Posterior cingulate gyrus (tissue), 11 donors: ENCODE measurements at places on chromosomes 5 and 9.

DNA sequence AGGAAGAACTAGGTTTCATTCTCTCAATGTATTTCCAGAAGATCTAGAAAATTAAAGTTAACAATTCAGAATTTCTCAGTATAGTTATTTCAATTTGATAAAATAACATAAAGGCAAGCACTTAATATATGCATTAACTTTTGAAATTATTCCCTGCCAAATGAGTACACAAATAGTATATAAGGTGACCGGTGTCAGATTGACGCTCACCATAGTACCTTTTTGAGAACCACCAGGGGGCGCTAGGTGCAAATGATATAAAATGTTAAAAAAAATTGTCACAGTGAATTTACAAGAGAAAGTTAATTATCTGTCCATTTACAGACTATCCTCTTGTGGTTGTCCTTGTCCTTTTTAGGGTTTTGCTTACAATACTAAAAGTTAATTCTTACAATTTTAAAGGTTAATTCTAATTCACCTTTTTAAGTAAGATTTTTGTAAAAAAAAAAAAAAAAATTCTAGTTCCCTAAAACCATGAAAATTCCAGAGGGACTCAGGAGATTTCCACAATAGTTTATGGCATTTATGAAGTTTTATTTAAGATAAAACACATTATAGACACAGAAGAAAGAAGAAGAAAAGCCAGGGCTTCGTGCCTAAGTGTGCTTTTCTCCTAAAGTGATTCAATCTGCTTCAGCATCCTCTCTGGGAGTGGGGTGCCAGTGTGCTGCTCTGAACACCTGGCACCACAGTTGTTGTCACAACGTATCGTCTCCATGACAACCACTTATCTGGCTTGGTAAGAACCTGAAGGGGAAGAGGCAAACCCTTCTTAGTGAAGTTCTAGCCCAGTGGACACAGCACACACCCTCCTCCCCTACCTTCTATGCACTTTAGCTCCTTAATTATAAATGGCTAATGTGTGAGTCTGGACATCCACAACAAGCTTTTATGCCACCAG lies 1.7 kb downstream of the ADAMTS16 start:
- DNase-seq, result no peak

DNA sequence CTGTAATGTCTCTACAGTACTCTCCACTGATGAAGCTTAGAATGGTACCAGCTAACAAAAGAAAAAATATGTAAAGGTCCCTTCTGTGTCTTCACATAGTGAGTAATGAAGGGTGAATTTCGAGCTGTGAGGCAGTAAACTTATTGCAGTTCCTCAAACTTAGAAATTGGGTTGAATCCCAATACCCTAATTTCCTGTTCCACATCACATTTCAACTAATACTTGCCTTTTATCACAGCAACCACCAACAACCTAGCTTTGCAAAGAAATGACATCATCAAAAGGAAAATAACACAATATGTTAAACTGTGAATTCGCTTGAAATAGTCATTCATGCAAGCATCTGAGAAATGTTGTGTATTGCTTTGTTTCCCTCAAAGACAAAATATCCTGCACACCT lies 9.4 kb upstream of the TNFAIP8 start:
- no peak for DNase-seq

DNA sequence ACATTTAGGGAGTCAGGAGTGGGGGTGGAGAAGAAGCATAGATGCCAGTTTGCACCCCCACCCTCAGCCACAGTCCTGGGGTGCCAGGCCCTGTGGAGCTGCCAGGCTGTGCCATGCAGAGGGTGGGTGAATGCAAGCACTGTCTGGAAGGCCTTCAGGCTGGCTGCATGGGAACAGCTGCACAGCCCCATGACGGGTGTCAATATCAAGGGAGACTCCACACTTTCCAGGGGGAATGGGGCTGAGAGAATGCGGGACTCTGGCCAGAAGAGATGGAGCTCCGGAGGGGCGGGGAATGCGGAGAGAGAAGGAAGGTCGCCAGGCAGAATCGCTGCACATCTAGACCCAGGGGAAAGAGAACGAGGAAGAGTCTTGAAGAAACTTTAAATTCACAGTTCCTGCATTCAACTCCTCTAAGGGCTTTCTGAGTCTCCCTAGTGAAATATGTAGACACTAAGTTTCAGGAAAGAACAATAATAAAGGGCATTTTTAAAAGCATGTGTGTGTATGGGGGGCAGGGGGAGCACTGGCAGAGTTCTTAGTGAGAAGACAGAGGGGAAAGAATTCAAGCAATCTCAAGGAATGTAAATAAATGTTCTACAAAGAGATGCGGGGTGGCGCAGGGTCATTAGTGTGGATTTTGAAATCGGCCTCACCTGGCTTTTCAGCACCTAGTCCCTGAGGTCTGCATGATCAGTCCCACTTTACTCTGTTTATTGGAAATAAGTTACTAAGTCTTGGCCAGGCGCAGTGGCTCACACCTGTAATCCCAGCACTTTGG lies 59.1 kb downstream of the BOD1 start:
- DNase-seq, result peak; percentile 77

DNA sequence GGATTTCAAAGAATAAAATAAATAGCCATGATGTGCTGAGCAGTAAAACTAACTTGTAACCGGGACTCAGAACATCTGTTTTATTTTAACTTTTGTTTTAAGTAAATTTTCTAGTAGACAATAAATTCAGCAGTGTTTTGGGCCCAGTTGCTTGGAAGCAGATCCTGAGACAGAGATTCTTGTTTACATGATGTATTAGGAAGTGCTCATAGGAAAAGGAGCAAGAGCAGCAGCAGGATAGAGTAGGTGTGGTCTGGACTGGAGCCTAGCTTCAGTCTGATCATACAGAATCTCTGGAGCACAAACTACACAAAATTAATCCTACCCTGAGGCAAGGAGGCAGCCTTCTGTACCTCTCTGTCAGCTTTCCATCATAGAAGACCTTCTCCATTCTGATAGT lies 139.2 kb upstream of the CCNH start:
- DNase-seq, result no peak

- no peak for DNase-seq
Observed at GRCh38 chr5:116135344-116135743, 50.5 kb downstream of the COMMD10 start.

GRCh38 chr5:67651180-67651579 lies 454.6 kb upstream of the CD180 start:
- no peak for DNase-seq

DNA sequence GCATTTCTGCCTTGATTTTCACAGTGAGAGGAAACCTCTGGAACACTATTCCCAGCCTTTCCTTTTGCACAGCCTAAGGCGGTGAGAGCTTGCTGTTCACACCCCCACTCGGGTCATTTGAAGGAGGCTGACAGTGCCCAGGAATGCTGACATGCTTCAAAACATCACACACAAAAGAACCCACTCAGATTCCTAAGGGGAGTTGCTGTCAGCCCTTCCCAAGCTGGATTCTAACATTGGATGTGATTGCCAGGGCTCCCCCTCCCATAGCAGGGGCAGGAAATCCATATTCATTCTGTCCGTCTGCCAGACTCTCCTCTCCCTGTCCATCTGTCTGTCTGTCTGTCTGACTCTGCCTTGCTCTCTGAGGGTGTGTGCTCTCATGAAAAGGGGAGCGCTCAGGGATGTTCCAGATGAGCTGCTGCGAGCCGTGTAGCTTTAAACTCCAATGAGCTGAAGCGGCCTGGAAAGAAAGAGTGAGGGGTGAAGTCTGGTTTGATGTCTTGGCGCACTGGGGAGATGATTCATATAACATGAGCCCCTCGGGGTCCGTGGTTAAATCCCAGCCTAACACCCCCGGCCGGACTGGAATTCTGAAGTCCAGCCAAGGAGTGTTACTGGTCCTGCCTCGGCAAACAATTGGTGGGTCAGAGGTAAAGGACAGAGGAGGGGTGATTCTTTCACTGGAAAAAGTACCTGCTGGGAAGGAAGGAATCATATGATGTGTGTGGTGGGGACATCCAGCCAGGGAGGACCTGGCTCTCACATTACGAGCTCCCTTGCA lies 517.0 kb downstream of the CCDC171 start:
- no peak for DNase-seq

GRCh38 chr5:124060413-124061067 lies 548.6 kb downstream of the CSNK1G3 start:
- DNase-seq, result no peak

DNA sequence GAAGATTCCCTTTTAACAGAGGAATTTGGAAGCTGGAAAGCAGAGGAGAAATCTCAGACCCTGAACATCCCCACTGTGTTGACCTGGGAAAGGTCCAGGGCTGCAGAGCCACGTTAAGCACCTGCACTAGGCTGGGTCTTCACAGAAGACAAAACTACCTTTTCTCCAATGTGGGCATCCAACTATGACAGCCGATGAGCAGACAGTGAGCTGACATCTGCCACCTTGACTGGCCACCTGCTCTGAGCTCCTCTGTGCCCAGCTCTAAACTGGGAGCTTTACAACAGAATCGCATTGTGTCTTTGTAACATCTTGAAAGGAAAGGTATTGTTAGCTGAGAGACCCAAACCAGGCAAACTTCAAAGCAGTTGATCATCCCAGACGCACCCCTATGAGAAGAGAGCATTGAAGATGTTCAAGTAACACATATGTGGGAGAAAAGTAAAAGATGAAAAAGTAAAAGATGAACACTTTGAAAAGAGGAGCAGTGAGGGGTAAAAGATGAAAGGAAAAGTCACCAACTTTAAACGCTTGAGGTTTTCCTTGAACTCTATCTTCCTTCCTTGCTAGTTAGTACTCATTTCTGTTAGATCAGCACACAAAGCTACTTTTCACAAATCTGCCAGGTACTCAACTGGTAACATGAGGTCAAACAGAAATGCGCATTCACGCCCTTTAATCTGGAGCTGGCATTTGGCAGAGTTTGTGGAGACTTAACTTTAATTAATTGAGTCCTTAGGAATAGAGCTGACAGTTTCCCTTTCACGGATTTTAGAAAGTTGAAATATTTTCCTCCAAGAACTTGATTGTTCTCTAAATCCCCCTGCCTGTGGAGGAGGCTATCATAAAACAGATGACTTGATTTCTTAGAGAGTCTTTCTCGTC lies 53.2 kb upstream of the CTXN3 start:
- no peak for DNase-seq

GRCh38 chr9:129610213-129610472 lies 10.8 kb downstream of the C9orf50 start:
- no peak for DNase-seq

GRCh38 chr5:101678481-101679193 lies 617.4 kb downstream of the SLCO4C1 start:
- DNase-seq, result no peak

GRCh38 chr9:19154135-19154612 lies 26.9 kb upstream of the PLIN2 start:
- no peak for DNase-seq

DNA sequence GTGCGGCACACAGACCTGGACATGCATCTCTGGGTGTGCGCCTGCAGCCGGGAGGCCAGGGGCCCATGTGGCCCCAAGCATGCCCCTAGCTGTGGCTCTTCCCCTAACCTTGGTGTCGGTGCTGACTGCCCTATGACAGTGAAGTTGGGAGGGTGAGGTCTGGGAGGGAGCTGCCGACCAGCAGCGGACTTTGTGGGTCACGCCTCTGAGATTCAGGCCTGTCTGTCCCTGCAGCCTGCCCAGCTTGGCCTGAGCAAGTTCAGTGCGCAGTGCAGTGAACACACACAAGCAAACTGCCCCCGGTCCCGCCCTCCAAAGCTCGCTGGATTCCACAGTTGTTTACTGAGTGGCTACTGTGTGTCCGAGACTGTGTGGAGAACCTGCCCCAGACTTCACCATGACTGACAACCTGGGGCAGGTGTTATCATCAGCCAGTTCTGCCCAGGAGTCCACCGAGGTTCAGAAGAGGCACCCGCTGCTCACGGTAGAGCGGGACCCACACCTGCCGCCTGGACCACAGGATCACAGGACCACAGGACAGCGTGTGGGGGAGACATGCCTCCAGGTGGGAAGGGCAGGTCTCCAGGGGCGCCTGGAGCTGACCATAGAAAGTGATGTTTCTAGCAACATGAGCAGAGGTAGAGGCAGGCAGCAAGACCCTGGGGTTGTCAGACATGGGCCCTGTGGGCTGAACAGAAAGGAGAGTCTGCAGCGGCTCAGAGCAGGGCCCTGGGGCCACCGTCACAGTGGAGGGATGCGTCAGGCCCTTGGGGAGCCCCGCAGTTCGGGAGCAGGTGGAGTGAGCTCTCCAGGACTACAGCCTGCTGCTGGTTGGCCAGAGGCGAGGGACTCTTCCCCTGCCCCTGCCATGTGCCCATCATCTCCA lies 105.1 kb downstream of the PHF2 start:
- DNase-seq, result no peak

DNA sequence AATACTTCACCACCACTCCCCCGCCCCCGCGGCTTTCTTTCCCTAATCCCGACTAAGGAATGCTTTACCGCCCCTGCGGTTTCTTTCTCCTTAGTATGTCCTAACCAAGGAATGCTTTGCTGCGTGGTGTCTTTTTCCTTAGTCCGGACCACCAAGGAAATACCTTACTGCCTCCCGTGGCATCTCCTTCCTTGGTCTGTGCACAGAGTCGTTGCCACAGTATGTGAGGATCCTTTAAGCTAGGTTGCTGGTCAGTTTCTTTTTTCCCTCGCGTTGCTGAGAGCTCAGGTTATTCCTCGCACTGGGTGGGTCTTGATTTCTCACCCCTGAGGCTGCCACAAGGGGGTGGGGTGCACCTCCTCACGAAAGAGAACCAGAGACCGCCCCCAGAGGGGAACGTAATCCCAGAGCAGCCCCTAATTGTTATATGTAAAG lies 309.4 kb downstream of the NR3C1 start:
- DNase-seq, result no peak
